ACHN (cell line): ENCODE measurements at places on chromosomes 7 and 10.
A peak's percentile ranks its signal among the peaks of the same experiment; 100 is the strongest.

- DNase-seq: no peak
Observed at GRCh38 chr7:68224041-68224741, 1227.6 kb downstream of the TYW1 start.

DNA sequence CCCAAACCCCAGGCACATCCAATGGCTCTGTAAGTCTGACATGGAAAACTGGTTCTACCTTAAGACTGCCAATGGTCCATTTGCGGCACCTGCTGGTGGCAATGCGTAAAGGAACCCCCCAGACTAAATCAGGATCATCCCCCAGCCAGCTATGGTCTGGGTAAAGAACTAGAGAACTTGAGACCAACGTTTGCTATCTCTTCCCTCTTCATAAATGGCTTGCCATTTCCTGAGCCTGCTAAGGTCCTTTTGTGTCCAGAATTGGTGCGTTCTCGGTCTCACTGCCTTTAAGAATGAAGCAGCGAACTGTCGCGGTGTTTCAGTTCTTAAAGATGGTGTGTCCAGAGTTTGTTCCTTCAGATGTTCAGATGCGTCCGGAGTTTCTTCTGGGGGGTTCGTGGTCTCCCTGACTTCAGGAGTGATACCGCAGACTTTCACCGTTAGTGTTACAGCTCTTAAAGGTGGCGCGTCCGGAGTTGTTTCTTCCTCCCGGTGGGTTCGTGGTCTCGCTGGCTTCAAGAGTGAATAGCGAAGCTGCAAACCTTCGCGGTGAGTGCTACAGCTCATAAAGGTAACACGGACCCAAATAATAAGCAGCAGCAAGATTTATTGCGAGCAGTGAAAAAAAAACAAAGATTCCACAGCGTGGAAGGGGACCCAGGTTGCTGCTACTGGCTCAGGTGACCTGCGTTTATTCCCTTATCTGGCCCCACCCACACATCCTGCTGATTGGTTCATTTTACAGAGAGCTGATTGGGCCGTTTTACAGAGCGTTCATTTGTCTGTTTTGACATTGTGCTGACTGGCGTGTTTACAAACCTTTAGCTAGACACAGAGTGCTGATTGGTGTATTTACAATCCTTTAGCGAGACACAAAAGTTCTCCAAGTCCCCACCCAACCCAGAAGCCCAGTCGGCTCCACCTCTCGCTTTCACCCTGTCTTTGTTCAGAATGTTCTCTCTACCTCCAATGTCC, 95.4 kb downstream of the ELMO1 start:
- DNase-seq: no peak

DNA sequence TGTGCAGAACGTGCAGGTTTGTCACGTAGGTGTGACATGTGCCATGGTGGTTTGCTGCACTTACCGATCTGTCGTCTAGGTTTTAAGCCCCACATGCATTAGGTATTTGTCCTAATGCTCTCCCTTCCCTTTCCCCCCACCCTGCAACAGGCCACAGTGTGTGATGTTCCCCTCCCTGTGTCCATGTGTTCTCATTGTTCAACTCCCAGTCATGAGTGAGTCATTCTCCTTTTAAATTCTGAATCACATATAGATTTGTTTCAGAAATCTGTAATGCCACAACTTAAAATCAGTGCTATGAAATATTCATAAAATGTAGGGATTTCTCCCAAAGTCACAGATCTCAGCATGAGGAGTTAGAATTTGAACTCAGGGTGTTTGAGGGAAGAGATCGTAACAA, 552.5 kb upstream of the MBL2 start:
- no peak for DNase-seq

GRCh38 chr7:105388356-105389087, at the start of gene SRPK2:
SRPK2 (minus strand) TSS chr7:105388921.
- peak; percentile 84 for DNase-seq

- DNase-seq: no peak
Observed at GRCh38 chr10:86678999-86679792, 10.9 kb downstream of the LDB3 start.

- no peak for DNase-seq
Observed at GRCh38 chr10:71065659-71066058, 146.7 kb upstream of the UNC5B start.

GRCh38 chr10:90986870-90987269, 66.0 kb upstream of the ANKRD1 start:
- DNase-seq: no peak

GRCh38 chr7:404812-405488, 114.7 kb downstream of the PDGFA start:
- DNase-seq: no peak

GRCh38 chr7:20343205-20343604, 12.5 kb downstream of the ITGB8 start:
- peak; percentile 36 for DNase-seq

- DNase-seq: no peak
Observed at GRCh38 chr7:147595042-147595441, 995.5 kb upstream of the C7orf33 start.

DNA sequence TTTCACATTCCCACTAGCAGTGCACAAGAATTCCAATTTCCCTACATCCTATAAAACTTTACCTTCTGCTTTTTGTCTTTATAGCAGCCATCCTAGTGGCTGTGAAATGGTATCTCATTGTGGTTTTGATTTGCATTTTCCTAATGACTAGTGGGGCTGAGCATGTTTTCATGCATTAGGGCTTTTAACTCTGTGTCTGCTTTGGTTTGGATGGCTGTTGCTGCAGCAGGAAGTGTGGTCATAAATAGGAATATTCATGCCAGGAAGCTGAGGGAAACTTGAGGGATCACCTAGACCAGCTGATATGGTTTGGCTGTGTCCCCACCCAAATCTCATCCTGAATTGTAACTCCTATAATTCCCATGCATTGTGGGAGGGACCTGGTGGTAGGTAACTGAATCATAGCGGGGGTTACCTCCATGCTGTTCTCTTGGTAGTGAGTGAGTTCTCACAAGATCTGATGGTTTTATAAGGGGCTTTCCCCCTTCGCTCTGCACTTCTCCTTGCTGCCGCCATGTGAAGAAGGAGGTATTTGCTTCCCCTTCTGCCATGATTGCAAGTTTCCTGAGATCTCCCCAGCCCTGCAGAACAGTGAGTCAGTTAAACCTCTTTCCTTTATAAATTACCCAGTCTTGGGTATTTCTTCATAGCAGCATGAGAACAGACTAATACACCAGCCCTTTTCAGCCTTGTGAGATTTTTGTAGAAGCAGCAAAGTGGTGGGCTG, 181.8 kb upstream of the PITRM1 start:
- no peak for DNase-seq

GRCh38 chr10:17563452-17563851, 53.7 kb downstream of the HACD1 start:
- no peak for DNase-seq

GRCh38 chr10:43314626-43315495, 48.0 kb upstream of the RASGEF1A start:
- no peak for DNase-seq

DNA sequence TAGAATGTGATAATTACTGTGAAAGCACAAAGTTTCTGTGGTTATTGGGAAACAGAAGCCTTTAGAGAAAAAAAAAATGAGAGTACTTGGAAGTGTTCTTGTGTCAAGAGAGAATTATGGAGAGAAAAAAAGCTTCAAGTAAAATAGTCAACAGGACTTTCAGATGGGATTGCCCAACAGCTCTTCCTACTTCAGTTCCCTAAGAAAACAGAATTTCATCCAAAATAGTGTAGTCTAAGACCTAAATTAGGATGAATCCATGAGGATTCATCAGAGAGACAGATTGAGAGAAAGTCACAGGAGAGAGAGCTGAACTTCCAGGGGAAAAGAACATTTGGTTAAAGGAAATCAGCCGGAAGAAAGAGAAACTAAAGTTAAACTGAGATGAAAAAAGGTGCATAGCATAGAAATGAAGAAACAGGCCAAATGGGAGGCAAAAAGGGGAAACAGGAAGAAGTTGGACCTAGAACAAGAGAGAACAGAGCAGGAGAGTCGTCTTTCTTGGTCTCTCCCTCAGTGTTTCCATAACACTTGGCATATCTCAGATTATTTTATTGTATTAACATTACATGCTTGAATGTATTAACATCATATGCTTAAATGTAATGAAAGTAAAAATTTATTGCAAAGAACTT, 2.5 kb downstream of the SCIN start:
- peak; percentile 40 for DNase-seq

DNA sequence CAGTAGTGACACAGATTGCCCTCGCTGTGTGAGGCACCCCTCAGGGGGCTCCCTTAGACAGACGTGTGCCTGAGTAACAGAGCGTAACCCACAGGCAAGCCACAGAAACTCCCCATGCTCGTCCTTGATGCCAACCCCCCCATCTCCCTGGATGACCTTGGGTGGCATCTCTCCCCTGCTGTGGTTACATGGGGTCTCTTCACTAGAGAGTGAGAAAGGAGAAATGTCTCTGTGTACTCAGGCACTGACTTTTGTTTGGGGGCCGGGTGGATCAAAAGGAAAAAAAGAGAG, 1.1 kb upstream of the ASB10 start:
- DNase-seq: no peak

GRCh38 chr7:64892666-64893309, 10.3 kb upstream of the ZNF273 start:
- no peak for DNase-seq

DNA sequence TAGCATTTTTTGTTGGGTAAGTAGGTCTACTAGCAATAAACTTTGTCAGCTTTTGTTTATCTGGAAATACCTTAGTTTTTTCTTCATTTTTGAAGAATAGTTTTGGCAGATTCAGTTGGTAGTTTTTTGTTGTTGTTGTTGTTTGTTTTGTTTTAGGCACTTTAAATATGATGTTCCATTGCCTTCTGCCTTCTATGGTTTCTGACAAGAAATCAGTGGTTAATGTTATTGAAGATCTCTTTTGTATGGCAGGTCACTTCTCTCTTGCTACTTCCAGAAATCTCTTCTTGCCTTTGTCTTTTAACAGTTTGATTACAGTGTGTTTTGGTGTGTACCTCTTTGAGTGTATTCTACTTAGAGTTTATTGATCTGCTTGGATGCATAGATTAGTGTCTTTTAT, 41.8 kb upstream of the ZNF365 start:
- DNase-seq: no peak

GRCh38 chr7:142579946-142580345, 169.3 kb upstream of the PRSS1 start:
- peak; percentile 46 for DNase-seq

GRCh38 chr10:122234416-122234815, 36.7 kb upstream of the BTBD16 start:
- no peak for DNase-seq

DNA sequence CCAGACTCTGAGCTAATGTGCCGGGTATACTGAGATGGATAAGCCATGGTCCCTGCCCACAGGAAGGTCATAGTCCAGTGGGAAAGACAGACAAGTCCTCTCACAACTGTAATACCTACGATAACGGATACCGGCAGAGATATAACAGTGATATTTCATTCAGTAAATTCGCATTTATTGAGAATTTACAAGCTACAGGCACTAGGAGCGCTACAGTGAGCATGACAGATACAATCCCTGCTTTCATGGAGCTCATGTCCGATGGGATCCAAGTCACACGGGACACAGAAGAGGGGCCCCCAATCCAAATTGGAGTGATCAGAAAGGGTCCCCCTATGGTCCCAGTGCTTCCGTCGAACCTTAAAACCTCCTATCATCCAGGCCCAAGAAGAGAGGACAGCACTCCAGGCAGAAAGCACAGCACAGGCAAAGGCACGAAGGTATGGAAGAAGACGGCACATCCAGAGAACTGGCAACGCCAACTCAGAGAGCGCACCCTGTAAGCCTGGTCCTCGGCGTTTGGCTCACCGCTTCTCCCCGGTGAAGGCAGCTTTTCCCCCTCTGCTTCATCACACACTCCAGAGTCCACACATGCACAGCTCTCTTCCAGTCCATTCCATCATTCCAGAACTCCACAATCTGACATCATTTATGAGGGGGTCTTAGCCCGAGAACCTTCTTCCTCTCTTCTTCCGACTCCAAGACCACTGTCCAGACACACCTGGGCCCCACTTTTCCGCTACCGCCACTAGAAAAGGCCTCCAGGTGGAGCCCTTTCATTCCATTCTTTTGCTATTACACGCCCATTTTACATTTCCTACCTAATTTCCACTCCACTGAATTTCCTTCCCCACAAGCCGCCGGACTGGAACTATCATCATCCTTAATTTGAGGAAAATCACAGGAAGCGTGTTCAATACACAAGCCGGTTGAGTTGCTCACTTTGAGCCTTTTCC, 47.8 kb upstream of the NKX2-3 start:
- peak; percentile 16 for DNase-seq

DNA sequence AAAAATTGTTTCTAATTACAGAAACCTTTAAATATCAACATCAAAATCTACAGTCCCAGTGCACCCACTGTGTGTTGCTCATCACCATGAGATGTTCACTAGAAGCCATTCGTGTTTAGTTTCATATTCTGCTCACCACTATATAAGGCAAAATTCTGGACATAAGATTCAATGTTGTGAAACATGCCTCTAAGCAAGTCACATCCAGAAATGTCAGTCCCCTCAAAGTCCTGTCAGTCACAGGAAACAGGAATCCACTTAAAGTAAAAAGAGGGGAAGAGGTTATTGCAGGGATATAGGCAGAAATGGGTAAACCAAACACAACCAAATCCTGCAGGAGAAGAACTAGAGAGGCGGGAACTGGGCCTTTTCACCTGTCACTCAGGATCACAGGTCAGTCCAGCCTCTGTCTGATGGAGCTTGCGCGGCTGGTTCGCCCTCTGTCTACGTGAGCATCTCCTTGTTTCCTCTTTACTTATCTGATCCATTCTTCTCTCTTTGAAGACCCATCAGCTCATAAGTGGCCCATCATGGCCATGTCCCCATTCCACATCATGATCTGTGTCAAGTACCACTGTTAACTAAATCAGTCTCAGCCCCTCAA, 58.4 kb downstream of the MYPN start:
- no peak for DNase-seq

DNA sequence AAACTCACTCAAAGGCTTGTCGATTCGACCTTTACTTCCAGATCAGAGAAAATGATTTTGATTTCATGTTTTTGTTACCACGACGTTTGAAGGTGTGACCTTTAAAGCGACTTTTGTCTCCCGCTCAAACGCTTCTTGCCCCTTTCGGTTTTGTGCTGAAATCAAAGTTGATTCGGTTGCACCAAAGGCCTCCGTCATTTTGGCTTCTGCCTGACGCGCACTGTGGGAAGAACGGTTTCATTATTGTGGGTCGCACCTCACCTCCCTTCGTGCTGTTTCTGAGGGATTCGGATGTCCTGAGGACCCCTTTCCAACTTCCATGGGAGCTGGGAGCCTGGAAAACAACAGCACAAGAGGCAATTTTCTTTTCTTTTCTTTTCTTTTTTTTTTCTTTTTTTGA, 176.9 kb downstream of the DNAJB6 start:
- no peak for DNase-seq

DNA sequence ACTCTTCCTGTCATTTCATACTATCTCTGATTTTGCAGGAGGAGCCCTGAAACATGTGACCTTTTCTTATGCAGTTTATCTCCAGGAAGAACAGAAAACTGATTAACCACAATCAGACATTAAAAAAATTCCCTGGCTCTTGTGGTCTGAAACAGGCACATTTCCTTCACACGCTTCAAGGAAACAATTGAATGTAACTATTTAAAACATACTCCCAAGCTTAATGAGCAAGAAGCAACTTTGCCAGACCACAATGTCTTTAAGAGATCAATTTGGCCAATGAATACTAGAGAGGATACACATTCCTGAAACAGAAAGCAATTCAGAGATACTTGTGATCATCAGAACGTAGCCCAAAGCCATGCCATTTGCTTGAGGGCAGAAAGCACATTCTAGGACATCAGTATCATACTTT, 65.8 kb downstream of the PIP4K2A start:
- peak; percentile 95 for DNase-seq

GRCh38 chr7:35725280-35725680, 30.3 kb upstream of the HERPUD2 start:
- no peak for DNase-seq
